ENCODE measurements at places on chromosomes 5 and 9.

- no peak for DNase-seq
These were observed 217.3 kb upstream of the RASEF start for GRCh38 chr9:83280268-83280667.

DNA sequence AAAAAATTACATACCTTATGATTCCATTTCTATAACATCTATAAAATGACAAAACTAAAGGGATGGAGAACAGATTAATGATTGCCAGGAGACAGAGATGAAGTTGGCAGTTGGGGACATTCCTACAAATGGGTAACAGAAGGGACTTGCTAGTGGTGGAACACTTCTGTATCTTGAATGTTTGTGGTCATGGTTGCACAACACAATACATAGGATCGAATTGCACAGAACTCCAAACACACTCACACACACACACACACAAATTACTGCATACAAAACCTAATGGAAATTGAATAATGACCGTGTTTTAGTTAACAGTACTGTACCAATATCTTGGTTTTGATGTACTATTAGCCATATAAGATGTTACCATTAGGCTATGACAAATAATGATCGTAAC is 330.7 kb upstream of the POU5F2 start:
- no peak for DNase-seq

DNA sequence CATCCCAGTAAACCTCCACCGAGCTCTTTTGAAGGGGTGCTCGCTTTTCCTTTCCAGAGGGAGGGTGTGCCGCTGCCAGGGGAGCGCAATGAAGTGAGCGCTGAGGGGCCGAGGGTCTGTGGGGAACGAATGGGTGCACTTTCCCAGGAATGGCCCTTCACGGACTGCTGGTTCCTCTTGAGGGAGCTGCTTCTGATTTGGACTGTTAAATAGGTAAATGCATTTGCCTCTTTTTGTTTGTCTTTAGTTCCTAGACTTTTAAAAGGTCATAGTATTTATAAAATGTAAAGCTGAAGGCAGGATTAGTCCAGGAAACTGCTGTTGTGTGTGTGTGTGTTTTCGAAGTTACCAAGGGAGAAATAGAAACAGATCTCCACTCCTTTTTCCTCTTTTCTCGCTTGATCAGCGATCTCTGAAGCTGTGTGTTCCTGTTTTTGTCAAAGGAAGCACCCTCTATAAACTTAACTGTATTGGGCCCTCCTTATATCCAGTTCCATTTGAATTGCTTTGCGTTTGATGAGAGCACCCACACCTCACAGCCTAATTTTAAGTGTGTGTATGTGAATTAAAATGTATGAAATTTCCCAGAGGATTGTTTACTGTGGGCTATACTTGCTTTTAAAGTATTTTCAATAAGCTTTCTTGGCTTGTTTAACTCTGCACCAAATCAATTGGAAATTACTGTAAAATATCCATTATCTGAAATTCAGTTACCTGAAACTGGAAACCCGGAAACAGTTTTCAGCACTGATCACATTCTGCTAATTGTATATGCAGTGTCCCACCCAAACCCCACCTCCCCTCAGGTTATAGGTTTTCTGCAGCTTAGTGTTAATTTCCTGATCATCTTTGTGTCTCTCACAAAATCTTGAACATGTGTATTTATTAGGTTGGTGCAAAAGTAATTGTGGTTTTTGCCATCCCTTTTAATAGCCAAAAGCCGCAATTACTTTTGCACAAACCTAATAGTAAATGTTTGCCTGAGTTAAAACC is 966 bp downstream of the SNX2 start:
- peak; percentile 65 for DNase-seq

- no peak for DNase-seq
These were observed 302.8 kb downstream of the EBF1 start for GRCh38 chr5:158796812-158797497.

GRCh38 chr9:112446526-112446925 is 40.1 kb upstream of the KIAA1958 start:
- peak; percentile 33 for DNase-seq

DNA sequence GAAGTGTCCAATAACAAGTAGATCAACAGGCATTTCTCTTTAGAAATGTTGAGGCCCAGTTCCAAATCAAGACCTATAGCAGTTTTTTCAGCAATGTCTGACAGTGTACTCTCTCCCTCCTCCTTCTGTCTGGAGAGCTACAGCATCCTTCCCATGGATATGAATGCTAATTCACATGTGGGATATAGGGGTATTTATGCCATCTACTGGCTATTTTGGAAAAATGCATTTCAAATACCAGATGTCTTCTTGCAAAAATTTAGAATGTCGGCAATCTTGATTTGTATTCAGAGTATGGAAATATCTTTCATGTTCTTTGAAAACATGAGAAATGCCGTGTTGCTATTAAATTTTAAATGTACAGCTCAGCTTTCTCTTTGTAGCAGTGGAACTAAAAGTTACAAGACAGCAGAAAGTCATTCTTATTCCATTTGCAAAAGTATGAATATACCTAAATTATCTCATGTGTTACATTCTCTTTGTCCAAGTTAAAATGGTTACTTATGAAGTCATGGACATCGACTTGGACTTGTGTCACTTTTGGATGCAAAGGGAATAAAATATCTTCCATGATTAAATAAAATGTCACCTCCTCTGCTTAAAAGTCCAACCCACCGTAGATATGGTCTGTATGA is 647.8 kb downstream of the TAF11L14 start:
- DNase-seq = peak; percentile 50

DNA sequence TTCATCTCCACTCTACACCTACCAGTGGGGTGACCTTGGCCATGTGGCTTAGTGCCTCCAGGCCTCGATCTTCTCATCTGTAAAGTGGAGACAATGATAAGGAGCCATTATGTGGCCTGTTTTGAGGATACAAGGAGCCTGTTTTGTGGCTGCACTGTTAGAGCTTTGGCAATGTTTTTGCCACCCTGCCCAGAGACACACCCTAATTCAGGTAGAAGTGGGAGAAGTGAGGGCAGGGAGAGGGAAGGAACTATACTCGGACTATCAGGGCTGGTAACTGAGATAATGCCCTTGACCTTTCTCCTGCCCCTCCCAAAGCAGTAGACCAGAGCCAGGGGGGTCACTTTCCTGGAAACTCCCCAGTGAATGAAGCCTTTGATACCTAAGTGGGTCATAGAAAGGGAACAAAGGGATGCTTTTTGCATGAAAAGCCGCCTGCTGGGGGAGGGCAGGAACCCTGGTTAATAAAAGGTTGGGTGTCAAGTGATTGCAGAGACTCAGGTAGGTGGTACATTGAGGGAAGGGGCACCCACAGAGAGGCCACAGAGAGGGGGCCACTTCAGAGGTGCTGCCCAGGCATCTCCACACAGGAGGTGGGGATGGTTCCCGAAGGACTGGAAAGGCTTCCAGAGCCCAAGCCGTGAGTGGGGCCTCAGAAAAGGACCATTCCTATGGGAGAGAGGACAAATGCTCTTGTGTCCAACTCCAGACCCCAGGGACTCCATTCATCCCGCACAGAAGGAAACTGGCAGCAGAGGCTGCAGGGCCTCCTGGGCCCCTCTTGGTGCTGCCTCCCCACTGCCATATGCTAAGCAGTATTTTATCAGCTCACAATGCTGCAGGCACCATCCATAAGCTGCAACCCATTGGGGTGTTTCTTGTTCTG is 42.3 kb upstream of the VDAC1 start:
- DNase-seq = no peak

- no peak for DNase-seq
These were observed 223 bp downstream of the LRSAM1 start for GRCh38 chr9:127451608-127451857.

DNA sequence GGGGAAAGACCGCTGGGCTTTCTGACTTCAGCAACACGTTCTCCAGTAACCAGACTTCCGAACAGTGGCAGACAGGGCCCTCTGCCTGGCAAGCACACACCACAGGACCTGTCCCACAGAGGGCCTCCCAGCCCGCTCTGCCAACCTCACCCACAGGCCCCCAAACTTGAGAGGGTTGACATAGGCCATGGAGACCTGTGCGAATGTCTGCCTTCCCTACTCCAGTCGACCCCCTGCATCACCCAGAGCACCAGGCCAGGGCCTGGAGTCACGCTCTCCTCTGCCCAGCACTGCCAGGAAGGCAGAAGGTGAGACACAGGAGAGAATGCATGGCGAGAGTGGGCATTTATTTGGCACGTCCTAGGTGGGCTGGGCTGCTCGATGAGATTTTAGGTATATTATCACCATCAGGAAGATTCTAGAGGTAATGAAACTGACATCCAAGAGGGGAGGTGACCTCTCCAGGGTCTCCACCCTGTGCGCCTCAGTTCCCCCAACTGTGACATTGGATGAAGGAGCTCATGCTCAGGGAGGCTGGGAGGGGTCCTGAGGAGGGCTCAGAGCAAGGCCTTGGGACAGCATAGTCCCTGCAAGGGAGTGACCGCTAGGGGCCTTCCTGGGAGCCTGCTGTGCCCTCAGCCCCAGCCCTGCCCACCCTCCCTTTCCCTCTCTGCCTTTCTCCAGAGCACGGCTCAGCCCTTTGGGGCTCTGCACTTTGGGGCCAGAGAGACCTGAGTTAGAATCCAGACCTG is 54.9 kb downstream of the DUSP1 start:
- peak; percentile 58 for DNase-seq

DNA sequence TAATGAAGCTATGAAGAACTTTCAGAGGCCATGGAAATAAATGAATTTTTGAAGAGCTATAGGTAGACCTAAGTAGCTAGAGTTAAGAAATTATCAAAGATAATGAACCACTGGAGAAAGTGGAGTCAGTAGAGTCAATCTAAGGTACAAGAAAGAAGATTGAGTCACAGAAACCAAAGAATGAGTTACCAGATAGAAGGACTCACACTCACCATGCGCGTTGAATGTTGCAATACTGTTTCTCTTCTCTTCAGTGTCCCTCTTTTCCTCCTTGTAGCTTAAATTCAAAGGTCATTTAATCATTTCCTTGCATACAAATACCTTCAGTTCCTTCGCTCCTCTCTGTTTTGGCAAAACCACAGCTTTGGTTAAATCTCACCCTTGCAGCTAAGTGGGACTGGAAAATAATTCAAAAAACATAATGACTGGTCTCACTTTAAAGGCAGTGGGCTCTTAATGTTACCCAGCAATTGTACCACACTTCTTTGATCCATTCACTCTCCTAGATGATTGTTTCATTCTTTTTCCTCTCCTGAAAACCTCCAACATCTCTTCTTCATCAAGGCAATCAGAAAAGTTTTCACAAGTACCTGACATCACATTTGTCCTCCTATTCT is 58.3 kb downstream of the NIPBL start:
- DNase-seq = no peak

- DNase-seq = no peak
These were observed 52.9 kb upstream of the PTPDC1 start for GRCh38 chr9:94031380-94031779.

DNA sequence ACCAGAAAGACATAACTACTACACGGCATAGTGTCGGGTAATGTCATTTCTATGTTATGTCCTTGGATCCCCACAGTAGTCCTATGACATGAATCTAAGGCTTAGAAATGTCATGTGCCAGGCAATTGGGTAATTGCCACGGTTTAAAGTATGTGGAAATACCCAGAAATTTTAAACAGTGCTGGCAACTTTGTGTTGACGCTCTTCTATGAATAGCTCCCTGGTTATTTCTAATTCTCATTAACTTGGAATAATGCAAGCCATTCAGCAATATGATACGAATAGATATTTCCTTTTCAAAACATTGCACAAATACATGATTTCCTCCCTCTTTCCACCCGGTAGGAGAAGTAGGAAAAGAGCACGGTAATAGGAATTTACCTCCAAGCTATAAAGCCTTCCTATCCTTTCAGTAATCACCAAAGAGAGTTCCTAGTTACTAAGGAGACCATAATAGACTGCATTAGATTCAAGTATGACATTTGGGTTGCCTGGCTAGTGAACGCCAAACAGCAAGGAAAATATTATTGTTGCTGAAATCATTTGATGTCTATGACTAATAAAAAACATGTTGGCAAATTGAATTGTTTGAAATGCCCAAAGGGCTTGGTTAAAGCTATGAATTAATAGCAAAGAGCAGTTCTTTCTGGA is 168.4 kb downstream of the CCDC192 start:
- DNase-seq = no peak

GRCh38 chr9:27433631-27434325 is 90.3 kb upstream of the IFNK start:
- DNase-seq = peak; percentile 64

- DNase-seq = no peak
These were observed 257.8 kb upstream of the TARS1 start for GRCh38 chr5:33182986-33183385.

DNA sequence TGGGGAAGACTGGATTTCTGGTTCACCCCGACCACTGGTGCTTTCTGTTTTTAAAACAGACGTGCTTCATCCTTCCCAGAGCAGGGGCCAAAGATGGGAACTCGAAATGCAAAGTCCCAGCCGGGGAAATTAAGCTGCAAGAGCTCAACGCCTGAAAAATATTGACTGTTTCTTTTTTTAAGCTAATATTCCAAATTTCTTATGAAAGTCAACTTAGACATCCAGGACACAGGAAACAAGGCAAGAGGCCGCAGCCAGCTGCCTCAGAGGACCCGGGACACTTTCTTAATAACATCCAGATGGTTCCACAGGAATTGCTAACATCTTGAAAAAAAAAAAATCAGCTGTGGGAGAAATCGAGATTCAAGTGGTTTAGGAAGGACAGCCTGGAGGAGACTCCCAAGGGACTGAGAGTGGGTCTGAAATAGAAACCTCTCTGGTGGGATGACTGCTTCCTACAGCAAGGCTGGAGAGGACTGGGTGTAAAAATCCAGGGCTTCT is 144.9 kb downstream of the FGF1 start:
- DNase-seq = no peak

GRCh38 chr5:128111818-128112448 is 28.4 kb downstream of the SLC12A2 start:
- DNase-seq = no peak

DNA sequence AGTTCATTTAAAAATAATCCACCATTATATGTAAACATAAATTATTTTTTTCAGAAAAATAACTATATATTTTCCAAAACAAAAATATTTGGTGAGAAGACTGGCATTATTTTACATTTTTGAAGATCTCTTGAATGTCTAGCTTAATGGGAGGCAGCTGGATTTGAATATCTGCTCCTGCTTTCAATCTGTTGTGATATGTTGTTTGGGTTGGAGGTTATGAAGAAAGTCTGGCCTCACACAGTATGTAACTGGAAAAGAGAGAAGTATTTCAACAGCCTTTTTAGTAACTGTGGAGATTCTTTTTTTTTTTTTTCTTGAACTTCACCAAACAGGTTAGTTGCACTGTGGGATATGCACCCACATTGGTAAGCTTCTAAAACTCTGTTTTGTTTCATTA is 84.7 kb upstream of the SLIT3 start:
- no peak for DNase-seq

DNA sequence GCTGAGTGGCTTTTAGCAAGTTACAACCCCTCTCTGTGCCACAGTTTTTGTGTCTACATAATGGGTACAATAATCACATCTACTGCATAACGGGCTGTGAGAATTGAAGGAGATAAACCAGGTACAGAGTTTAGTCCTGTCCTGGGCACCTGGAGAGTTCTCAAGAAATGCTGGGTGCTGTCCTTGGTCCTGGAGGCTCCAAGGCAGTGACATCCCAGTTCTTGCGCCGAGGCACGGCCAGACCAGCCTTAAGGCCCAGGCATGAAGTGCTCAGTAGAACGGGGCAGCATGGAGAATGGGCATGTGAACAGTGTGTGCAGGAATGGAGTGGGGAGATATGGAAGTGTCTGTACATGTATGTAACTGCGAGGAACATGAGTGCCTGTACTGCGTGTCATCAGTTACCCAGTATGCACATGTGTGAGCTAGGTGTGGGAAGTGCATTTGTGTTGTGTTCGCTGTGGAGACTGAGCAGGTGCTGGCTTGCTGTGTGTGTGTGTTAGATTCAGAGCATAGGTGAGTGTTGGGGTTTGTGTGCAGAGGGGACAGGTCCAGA is 6.3 kb upstream of the UNC5A start:
- DNase-seq = peak; percentile 71
